ENCODE measurements at places on chromosomes 2 and 18. TPM values are rescaled to one million over a fixed set of nuclear protein-coding genes. Genes with fewer than 3 reads are reported as not detected.
A peak's percentile ranks its signal among the peaks of the same experiment; 100 is the strongest.

DNA sequence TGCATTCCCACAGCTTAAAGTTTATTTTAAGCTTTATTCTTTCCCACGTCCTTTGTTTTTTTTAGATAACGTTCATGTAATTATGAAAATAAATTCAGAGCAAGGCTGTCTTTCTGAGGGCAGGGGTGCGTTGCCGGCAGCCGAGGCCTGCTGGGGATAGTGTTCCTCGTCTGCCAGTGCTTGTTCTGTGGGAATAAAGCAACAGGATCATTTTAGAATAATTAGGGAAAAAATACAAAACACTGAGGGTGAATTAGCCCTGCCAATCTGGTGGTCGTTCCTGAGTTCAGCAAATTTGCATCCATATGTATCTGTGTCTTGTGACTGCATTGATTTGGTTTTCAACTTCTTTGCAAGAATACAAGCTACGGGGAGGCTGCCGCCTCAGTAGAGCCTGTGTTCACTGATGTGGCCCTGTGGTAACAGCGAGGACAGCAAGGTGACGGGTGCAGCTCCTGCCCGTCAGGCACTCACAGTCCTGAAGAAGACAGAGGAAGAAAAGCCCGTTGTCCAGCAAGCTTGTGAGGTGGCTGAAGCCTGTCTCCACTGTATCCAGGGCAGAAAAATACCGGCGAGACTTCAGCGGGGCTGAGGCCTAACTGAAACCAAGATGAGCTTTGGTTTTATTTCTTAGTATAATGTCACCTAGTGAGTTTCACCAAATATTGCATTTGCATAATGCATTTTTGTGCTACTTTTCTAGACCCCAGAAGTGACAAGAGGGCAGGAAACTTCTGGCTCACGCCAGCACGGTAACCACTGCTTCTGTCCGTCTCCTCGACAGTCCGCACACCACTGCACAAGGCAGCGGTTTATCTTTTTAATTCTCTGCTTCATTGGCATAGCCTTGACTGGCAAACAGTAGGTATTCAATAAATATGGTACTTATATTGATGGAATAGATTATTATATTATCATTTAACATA, 64.5 kb downstream of the SH3YL1 start:
- DNase-seq = no peak

DNA sequence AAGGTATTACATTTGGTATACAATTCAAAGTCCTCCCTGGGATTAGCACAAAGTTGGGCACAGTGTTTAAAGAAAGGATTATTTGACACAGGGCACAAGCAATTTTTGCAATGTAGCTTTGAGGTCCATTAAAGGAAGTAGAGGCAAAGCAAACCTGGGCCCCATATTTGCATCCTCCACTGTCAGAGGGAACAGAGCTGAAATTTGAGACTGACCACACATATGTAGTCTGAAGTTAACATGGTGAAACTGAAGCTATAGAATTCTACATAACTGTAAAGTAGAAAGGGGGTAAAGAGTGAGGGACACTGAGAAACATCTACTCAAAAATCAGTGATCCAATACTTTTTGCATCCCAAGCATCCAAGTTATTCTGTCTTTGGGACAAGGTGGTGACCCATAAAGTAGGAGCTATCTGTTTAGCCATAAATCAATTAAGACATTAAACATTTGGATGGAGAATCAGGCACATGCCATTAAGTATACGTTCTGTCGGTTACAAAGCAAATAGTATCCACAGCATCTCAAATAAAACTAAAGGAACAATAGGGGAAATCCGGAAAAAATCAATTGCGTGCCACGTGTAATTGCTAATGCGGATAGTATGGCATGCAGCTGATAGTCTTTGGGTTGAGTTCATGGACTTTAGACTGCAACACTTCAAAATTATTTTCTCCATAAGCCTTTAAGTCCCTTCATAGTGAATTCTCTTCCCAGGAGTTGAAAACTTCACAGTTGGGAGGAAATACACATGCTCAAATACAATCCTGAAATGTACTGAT, 72.6 kb downstream of the PLEKHM3 start:
- no peak for DNase-seq

GRCh38 chr2:123502931-123503330, 522.2 kb upstream of the CNTNAP5 start:
- DNase-seq = peak; percentile 38

PKDCC gene
- total RNA-seq = 24.0 TPM

DNA sequence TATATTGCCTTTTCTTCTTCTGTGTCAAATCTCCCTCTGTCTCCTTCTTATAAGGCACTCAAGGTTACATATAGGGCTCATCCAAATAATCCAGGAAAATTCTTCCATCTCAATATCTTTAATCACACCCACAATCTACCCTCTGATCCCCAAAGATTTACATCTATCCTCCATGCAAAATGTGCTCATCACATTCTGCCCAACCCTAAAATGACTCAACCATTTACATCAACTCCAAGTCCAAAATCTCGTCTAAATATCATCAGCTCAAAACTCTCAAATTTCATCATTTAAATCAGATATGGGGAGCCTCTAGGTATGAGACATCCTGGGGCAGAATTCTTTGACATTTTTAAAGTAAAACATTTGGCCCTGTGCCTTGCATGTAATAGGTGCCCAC, 1349.8 kb downstream of the SUCLG1 start:
- no peak for DNase-seq

DNER gene
- total RNA-seq = 84.8 TPM

TCF7L1 gene
- total RNA-seq = 0.46 TPM

ZNF804A gene
- 3.6 TPM for total RNA-seq

GRCh38 chr2:121386707-121387106, 101.7 kb upstream of the TFCP2L1 start:
- no peak for DNase-seq

DNA sequence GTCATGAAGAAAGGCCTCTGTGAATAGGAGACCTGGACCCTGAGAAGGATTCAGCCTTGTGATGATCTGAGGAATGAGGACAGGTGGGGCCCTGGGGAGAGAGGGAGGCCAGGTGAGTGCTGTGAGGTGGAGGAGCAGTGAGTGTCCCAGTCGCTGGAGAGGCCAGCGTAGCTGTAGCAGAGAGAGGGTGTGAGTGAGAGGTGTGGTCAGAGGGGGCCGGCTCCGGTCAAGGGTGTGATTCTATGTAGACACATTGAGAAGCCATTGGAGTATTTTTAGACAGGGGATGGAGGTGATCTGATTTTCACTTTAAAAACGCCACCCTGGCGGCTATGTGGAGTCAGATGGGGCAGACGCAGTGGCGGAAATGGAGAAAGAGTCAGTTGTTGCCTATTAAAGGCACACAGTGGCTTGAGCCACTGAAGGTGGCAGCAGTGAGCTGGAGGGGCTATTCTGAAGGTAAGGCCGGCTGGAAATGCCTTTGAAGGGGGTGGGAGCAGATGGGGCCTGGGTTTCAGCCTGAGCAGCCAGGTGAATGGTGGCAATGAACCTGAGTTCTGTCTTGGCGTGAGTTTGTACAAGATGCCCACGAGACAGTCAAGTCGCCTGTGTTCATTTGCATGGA, 55.6 kb downstream of the GREB1 start:
- DNase-seq = no peak

- no peak for DNase-seq
These were observed 1119.7 kb upstream of the CNTNAP5 start for GRCh38 chr2:122905431-122905830.

DNA sequence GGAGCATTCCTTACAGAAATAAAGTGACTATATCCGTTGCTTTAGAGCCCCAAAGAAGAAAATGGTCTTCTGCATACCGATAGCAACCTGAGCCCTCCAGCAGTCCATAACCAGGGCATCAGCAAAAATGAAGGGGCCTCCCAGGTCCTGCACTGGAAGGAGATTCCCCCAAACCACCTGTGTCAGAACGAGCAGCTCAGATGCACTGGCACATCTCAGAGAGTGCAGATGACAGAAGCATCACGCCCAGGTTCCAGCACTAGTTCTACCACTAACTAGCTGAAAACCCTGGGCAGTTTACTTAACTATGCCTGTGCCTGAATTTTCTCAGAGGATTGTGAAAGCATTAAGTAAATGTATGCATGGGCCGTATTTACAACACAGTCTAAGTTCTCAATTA, 466.7 kb upstream of the MYT1L start:
- DNase-seq = no peak

GRCh38 chr2:239269173-239269885, 131.5 kb downstream of the HDAC4 start:
- DNase-seq = no peak

DNA sequence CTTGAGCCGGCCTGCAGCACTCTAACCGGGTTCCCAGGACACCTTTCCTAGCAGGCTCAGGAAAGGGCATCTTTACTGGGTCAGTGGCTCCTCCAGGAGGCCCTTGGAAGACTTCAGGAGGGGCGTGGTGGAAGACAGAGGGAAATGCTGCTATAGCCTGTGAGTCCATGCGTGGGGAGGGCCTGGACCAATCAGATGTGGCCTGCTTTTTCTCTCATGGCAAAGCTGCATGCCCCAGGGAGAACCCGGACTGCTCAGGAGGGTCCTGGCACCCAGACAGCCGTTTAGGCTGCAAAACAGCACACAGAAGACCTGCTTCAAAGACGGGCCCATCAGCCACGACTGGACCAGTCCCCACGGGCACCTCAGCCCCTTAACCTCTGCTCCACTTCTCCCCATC, 84.4 kb downstream of the EIPR1 start:
- DNase-seq = no peak

SCYGR3 gene
- not detected for total RNA-seq

DNA sequence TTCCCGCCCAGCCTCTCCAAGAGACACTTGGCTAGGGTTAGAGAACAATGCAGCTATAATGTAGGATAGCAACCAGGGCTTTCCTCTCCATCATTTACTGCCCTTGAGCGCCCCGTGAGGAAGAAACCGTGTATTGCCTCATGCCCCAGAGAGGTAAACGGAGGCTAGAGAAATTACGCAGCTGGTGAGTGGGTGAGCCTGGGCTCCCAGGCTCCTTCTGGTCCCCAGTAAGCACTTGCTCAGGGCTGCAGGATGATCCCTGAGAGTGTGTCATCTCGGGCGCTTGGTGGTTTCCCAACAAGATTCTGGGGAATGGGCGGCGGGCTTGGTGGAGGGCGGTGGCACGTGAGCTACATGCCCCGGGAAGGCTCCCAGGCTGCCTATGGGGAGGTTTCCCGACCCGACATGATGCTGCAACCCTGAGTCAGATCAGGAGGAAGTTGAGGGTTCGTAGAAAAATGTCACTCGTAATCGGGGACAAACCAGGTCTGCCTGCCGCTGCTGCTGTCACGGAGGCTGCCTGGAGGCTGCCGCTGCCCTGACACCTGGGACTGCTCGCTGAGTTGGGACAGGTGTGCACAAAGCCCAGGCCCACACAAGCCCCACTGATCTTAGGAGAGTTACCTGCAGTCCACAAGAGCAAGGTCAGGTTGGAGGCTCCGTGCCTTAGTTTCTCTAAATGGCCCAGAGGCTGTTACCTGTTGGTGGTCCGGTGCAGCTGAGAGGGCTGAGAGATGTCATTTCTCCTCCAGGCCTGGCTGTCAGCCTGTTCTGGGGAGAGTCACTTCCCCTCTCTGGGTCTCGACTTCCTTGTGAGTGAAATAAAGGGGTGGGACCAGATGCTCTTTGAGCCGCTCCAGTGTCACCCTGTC, at the start of gene GPR55:
GPR55 (minus strand) TSS at position 773 of the 872 bp plus-strand sequence. CDS start 14,280 bp downstream, outside the sequence.
- no peak for DNase-seq

GRCh38 chr18:27094621-27095020, 90.5 kb downstream of the CHST9 start:
- DNase-seq = no peak

DNA sequence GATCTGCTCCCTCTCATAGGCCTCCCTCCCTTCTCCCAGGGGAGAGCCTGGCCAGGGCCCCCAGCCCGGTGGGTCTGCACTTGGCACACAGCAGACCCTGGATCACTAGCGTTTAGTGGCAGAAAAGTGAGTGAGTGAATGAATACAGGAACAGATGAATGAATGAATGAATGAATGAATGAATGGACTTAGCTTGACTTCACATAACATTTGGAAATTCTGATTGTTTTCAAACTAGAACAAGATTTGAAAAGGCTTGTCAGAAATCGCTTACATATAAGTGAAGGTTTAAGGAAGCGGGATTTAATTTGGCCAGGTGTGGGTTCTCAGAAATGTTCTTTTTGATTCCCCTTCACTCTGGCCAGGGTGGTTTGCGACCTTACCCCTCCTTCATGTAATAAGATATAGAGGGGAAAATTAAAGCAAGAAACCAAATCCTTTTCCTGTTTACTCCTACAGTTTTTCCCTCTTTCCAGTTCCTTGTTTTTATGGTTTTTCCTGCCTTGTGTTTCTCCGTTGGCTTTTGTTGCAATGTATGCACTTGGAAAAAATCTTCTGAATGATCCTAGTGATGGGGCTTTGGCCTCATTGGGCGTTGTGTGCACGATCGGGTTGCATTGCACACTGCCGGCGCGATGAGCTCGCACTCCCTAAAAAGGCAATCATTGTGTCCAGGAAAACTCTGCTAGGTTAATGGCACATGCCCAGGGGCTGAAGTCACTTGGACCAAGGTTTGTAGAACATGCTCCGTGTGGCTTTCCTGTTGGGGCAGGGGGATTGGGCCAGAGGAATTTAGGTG, 16.4 kb downstream of the LRRFIP1 start:
- DNase-seq = no peak

CACNB4 gene
- not detected for total RNA-seq

CRACDL gene
- total RNA-seq = not detected

GRCh38 chr2:30225131-30225762, 6.1 kb upstream of the LBH start:
- peak; percentile 58 for DNase-seq

DNA sequence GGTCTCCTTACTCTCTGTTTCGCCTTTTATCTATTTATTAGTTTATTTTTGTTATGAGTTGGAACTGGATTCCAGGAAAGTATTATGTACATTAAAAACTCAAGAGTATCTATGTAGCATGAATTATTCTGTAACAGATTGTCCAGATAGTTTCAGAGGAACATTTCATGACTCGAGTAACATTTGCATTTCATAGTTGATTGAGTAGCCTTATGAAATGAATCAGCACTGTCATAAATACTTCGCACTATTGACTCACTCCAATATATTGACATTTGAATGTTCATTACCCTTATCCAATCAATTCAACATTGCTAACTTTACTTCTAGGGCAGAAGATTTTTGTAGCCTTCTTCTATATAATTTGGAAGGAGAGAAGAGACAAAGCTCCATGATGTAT, 11.3 kb upstream of the VRK2 start:
- DNase-seq = no peak

GRCh38 chr18:38076346-38077070, 510.9 kb upstream of the CELF4 start:
- DNase-seq = no peak

- DNase-seq = no peak
These were observed 126.7 kb downstream of the TMEM182 start for GRCh38 chr2:102888514-102888913.

- no peak for DNase-seq
These were observed 209.2 kb downstream of the ZNF407 start for GRCh38 chr18:74806700-74807416.

Data from MG63 (cell line).